Astrocyte of the spinal cord (primary cell): ENCODE measurements at places on chromosomes 5 and 9.

GRCh38 chr9:87245271-87245670, 252.4 kb upstream of the DAPK1 start:
- DNase-seq = no peak

GRCh38 chr5:62059960-62060359, 246.0 kb upstream of the KIF2A start:
- DNase-seq = no peak

DNA sequence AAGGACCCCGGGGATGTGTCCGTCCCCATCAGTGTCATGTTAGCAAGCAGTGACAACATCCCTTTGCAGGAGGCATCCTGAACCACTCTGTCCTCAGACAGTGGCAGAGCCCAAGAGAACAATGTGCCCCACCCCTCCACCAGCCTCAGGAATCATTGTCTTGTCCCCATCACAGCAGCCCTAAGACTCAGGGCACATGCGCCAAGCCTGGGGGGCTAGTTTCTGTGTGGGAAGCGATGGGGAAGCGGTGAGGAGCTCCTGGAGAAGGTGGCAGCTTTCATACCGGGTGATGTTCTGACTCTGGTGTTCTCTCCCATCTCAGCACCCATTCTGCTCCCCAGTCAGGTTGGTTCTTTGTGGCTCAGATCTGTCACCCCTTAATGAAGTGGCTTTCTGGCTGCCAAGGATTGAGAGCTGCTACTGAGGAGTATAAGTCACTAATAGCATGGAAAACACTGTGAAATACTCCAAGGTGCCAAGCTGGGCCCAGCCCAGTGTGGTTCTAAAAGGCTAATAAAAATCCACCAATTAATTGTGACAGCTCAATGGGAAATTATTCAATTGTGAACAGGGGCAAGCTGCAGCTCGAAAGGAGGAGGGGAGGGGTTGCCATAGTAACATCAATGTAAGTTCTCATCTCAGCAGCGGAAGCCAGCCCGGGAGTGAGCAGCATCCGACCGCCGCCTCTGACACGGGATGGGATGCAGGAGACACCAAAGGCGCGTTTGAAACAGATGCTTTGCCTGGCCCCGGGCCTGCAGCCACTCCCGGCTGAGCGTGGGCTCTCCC, 4.7 kb downstream of the QRFP start:
- no peak for DNase-seq

DNA sequence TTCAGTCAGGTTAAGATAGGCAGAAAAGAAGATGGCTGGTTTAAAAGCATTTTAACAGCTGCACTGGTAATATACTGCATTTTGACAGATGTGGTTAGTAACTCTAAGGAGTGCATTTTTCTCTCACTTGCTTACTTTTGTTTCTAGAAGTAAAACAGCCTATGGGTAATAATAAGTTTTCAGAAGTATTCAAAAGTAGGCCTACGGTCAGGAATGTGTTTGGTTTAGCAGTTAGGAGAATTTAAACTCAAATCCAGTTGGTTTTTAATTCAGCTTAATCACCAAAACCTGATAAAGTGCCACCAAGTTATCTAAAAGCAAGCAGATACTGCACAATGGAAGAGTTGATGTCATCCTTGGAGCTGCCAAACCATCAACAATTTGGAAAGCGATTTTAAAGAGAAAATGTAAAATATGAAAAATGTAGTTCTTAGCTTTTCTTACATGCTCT, 160.3 kb downstream of the ARSB start:
- DNase-seq = peak; percentile 53

- no peak for DNase-seq
Observed at GRCh38 chr5:50738864-50739263, 72.4 kb downstream of the PARP8 start.

GRCh38 chr5:45098483-45098882, 289.7 kb downstream of the MRPS30 start:
- DNase-seq = no peak

DNA sequence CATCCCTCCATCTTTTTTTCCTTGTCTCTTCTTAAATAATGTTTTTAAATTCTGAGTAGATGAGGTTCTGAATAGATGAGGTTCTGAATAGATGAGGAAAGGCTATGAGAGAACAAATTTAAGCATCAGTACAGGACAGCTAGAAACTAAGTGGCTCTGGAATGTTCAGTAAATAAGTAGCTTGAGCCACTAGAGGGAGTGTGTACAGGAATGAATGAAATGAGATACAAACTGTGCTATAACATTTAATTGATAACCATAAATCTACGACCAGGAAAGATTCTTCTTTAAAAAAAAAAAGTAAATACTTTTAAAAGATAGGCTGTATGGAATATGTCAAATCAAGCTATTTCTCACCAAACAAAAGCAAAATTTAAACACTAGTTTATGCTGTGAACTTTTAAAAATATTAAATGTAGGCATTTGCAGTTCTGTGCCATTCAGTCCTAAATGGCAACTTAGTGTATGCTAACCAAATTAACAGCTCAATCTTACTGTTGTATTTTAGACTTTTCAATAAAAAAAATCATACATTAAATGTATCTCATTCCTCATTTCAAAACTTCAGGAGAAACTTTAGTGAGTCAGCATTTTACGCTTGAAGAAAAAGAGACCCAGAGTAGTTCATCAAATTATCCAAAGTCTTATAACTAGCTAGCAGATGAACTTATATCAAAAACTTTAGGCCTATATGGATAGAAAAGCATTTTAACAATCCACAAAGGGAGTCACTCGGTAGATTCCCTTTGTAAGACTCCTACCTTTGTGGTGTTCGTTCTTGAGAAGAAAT, 70.4 kb upstream of the SNX2 start:
- DNase-seq = peak; percentile 56

DNA sequence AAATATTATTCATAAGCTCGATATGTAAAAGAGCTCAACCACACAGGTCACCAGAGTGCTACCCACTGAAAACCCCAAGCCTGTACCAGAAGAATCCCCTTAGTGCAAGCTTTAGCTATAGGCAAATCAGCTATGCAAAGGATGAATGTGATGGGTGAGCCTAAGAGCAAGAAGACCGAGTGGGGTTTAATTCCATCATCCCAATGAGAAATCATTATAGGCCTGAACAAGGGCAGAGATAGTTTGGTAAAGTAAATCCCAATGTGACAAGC, 21.8 kb downstream of the ELOVL7 start:
- DNase-seq = no peak

DNA sequence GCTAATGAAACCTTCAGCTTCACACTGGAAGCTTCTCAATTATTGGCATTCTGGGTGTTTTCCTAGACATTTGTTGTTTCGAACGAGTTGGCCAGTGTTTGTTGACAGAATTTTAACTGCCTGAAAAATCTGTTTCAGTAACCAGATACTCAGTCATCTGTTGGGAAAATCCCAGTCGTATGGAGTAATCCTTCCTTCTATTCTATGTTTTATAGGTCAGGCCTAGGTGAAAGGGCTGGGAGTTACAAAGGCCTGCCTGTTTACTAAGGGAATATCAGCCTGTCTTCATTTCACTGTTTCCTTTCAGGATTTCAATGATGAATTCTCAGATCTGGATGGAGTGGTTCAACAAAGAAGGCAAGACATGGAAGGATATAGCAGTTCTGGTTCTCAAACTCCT, 59.9 kb downstream of the GRAMD2B start:
- no peak for DNase-seq

DNA sequence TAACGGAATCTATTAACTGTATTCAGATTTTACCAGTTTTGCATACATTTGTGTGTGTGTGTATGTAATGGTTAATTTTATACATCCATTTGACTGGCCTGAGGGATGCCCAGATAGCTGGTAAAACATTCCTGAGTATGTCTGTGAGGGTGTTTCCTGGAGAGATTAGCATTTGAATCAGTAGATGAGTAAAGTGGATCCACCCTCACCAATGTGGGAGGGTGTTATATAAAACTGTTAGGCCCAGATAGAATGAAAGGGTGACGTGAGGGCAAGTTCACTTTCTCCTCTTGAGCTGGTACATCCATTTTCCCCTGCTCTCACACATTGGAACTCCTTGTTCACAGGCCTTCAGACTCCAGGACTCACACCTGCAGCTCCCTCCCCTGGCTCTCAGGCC, 88.7 kb downstream of the EMB start:
- no peak for DNase-seq

DNA sequence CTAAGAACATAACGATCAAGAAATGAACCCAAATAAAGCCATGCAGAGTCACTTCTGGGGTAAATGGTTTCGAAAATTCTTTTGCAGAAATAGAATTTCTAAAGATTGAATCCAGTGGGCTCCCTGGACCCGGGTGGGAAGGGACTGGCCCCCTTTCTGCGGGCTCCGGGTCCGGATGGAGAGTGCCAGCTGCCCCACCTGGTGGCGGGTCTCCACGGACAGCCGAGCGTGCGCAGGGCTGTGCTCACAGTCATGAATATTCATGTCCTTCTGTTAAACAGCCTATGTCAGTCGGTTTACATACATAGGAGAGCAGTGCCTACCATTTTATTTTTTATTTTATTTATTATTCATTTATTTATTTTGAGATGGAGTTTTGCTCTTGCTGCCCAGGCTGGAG, 4.7 kb upstream of the PPP1R26 start:
- DNase-seq = no peak

DNA sequence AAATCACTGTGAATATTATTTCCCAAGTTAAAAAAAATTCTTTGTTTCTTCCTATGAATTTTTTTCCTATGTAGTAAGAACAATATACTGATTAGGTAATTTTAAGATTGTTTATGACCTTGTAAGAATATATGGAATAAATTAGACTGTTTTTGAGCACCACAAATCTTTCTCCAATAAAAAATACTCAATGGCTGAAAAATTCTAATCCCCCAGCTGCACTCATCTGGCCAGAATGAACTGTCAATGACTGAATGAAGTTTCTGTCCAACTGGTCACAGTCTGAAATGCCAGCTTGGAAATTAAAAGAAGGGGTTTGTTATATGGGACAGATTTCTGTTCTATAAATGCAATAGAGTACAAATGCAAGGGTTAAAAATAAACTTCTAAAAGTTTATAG, 569.5 kb upstream of the SEMA6A start:
- DNase-seq = no peak

GRCh38 chr5:14415698-14416074, 165.9 kb upstream of the OTULINL start:
- no peak for DNase-seq

DNA sequence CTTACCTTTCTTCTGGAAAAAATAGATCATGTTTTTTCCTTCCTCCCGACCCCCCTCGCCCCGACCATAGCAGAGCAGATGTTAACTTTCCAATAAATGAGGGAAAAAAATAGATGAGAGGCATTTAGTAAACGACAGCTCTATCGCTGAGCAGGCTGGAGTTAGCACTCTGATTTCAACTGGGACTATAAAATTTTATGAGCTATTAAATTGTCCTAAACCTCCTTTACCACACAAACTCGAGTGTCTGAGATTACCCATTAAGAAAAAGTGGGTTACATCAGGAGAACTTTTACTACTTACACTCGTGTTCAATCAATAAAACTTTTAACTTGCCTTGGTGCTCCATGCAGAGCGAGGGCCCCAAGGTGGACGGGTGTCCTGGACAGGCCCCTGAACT, 59.8 kb upstream of the RNU6ATAC start:
- no peak for DNase-seq

GRCh38 chr5:140402258-140403074, 833 bp downstream of the ANKHD1 start:
- DNase-seq = peak; percentile 42

- DNase-seq = no peak
Observed at GRCh38 chr5:144177548-144177947, 6.9 kb downstream of the KCTD16 start.

DNA sequence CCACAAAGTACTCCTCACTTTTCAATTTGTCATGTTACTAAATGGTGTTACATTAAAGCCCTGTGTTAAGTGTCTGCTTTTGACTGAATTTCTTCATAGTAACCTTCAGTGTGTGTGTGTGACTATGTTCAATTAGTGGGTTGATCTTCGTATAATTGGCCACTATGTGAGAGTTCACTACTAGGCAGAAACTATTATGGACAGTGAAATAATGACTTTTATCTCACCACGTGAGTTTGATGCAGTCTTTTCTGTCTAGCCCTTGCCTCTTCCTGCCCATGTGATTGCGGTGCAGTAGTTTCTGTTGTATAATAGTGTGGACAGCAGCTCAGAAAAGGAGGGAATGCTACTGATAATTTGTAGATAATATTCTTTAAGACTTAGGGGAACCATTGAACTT, 1.8 kb upstream of the MAML1 start:
- DNase-seq = no peak

DNA sequence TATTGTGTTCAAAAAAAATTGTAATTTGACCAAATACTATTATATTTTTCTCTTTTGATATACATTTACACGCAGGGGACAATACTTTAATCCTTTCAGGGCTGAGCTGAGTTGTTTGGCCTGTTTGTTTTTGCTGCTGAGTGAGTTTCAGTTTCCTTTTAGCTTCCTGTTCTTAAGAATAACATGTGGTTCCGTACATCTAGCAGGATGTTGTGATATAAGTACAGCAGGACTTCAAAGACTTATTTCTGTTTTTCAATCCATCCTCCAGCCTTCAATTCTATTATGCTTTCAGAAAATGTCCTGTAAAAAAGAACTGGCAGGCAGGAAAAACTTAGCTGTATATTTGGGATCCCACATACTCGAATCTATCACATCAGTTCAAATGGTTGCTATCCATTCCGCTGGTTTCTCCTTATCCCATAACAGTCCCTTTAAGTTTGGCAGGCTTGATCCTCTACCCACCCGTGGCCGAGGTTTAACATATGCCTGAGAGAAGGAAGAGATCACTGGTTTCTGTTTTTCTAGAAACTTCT, 1037.3 kb upstream of the ACO1 start:
- peak; percentile 69 for DNase-seq

DNA sequence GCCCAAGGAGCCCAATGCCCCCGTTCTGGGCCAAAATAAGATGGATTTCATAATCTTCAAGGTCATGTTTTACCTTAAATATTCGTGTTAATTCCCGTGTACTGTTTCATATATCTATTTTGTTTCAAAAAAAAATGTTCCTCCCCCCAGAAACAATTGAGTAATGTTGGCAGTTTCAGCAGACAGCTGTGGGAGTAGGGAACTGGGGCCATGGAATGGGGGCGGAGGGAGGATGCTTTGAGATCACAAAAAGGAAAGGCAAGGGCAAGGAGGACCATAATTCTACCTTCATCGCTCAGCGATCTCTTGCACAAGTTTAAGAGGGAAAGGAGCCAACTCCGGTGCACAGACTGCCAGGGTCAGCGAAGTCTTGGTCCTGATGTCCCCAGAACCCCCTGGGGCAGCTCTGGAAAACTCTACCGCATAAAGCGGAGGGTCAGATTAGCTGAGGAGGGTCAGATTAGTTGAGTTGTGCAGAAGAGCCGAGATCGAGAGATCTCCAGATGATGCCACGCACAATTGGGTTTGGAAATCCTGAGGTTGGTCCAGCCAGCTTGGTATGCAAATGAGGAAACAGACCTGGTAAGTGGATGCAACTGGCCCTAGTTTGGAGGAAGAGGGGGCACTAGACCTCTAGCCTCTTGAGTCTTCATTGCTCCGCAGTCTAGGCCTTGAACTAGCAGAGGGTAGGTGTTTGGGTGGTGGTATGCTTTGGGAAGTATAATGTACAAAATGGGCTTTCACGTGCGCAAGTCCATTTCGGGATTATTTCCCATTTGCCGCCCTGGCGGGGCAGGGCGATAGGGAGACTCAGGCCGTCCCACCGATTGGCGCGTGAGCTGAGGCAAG, 24.0 kb downstream of the CDKN2A start:
- no peak for DNase-seq
